ENCODE measurements at places on chromosomes 5 and 9.

GRCh38 chr9:4548811-4549725 is 58.8 kb downstream of the SLC1A1 start:
- DNase-seq: no peak

DNA sequence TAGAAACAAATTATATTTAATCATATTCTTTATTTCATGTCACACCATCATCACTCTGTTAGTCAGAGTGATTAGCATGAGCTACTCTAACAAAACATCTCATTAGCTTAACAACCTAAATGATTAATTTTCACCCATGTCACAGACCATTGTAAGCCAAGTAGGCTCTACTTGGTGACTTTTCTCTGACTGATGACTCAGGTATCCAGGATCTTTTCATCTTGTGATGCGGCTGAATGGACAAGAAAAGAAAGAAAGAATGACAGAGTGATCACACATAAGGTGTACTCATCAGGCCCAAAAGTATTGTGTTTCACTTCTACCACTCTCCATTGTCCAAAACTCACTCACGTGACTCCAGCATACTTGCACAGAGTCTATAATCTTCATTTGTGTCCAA is 299.3 kb downstream of the ANXA1 start:
- no peak for DNase-seq

GRCh38 chr5:4990462-4990861 is 149.7 kb upstream of the ADAMTS16 start:
- no peak for DNase-seq

- DNase-seq: no peak
These were observed 70.7 kb upstream of the RANBP6 start for GRCh38 chr9:6086006-6086655.

DNA sequence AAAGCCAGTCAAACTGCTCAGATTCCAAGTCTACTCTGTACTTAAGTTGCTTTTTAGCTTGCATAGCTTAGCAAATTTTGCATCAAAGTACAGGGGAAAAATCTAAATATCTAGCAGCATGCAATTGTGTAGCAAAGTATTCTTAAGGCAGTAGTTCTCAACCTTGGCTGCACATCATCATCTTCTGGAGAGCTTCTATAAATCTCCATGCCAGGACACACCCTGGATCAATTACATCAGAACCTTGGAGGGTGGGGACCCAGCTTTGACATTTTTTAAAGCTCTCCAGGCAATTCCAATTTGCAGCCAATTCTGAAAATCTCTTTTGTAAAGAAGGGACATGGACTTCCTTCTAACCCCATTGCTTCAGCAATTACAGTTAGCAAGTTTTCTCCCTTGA is 187.5 kb downstream of the SNCAIP start:
- DNase-seq: no peak

DNA sequence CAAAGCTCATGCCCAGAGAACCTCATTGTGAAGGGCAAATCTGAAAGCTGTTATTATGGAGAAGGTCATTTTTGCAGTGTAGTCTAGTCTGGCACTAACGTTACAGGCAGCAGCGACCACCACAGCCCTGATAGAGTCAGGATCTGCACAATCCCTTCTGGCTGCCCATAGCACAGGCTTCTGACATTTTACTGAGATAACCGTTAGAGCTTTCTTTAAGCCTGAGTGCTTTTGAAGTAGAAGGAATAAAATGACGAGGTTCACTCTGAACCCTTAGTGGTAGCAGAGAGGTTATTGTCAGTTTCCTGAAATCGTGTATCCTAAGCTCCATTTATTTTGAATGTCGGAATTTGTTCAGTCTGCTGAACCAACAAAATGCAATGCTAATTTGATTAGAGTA is 505.1 kb downstream of the CDH12 start:
- no peak for DNase-seq

GRCh38 chr5:145473042-145473642 is 362.0 kb downstream of the PRELID2 start:
- no peak for DNase-seq
